Right lobe of liver (tissue), 6 donors: ENCODE measurements at places on chromosomes 4 and X. TPM values are rescaled to one million over a fixed set of nuclear protein-coding genes. Genes with fewer than 3 reads are reported as not detected.

- no peak for DNase-seq
These were observed 20.2 kb downstream of the TLR10 start for GRCh38 chr4:38762560-38762959.

GRCh38 chr4:33711826-33712225 is 2532.5 kb downstream of the ARAP2 start:
- DNase-seq: no peak

- DNase-seq: no peak
These were observed 532 bp downstream of the RPS4X start for GRCh38 chrX:72276478-72276953.

GRCh38 chr4:6710996-6711395 is 1.3 kb upstream of the MRFAP1L1 start:
- DNase-seq: no peak

DNA sequence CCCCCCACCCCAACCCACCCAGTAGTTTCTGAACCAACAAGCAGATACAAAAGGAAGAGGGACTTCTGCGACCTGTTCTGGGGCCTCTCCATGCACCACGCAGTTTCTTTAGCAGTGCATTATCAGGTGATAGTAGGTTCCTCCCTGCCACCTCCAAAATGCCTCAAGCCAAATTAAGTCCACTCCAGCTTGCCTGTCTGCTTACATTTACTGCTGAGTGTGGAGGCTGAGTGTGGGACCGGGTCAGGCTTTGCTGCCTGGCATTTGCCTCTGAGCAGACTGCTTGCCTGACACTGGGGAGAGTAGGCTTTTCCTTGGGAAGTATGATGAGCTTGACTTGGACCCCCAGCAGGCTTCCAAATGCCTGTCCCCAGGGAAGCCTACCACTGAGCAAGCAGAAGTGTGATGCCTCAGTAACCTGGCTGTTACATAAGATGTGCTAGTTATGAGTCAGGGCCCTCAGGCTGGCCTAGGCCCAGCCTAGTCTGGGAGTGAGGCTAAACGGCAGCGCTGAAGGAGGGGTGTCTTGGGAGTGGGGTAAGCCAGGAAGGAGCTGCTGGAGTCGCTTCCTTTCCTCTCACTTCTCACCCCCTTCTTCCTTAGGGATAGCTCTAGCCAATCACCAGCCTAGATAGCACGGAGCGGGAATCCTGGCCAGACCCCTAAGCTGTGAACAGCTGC is 9.0 kb downstream of the TSC22D3 start:
- no peak for DNase-seq

DNA sequence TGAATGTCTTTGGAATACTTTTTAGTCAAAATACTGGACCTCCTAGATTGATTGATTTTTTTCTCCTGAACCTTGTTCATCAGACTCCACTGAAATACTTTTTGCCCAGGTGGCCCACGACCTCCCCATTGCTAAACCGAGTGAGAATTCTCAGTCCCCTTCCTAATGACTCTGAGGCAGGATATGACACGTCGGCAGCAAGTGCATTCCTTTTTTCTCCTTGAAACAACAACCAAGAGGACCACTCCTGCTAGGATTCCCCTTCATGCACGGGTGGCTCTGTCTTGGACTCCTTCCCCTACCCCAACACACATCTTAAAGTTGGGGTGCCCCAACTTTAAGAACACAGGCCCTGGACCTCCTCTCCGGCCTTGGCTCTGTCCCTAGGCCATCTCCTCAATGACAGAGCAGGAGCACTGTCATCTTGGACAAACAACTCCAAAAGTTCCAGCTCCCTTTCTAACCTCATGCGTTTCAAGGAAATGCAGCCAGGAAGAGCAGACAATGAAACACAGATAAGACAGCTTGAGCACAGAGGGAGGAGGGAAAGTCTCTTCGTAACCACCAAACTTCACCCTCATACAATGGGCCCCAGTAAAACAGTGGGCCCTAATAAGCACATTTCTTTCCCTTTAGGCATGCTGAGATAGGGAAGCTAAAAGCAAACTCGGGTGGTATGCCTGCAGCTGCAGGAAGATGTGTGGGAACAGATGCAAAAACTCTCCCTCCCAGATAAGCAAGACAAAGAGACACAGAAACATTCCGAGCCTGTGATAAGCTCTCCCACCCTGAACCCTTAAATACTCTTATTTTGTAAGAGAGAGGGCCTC is 33.9 kb downstream of the ZBTB49 start:
- DNase-seq: peak; percentile 23

- peak; percentile 46 for DNase-seq
These were observed 42.9 kb downstream of the ACSL1 start for GRCh38 chr4:184782731-184783373.

DNA sequence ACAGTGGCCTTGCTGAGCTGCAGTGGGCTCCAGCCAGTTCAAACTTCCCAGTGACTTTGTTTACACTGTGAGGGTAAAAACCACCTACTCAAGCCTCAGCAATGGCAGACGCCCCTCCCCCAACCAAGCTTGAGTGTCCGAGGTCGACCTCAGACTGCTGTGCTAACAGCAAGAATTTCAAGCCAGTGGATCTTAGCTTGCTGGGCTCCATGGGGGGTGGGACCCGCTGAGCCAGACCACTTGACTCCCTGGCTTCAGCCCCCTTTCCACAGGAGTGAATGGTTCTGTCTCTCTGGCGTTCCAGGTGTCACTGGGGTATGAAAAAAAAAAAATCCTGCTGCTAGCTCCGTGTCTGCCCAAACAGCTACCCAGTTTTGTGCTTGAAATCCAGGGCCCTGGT is 168.9 kb upstream of the INTU start:
- DNase-seq: no peak

The PNCK gene
- not detected for total RNA-seq
